ENCODE measurements at places on chromosomes 5 and 9. TPM values are rescaled to one million over a fixed set of nuclear protein-coding genes. Genes with fewer than 3 reads are reported as not detected.

GRCh38 chr9:21789541-21790037 is 12.8 kb upstream of the MTAP start:
- DNase-seq: peak; percentile 86

DNA sequence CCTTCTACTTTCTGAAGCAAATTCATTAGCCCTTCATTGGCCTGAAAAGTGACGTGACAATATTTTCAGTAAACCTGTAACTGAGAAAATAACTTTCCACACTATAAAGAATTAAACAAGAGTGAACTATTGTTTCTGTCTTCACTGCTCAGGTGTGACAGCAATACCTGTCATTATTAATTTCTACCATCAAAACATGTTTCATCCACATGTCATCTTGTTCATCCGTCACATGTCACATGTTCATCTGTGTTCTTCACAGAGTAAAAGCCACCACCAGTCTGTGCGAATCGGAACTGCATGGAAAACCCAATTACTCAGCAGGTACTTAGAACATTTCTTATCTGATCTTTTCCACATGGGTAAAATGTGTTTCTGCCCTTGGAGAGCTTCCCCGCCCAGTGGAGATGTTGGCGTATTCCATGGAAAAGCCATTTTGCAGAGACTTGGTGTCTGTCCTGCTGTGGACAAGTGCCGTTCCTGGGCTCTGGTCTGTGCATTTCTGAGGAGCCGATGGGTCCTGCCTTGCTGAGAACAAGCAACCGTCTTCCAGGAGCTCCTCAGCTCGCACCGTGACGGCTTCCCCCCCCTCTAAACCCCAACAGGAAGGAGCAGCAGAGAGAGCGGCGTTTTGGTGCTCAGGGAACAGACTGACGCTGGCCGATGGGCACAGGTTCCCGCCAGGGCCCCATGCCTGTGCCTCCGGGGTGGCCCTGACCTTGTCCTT is 10.6 kb upstream of the EXOC3 start:
- DNase-seq: no peak

DNA sequence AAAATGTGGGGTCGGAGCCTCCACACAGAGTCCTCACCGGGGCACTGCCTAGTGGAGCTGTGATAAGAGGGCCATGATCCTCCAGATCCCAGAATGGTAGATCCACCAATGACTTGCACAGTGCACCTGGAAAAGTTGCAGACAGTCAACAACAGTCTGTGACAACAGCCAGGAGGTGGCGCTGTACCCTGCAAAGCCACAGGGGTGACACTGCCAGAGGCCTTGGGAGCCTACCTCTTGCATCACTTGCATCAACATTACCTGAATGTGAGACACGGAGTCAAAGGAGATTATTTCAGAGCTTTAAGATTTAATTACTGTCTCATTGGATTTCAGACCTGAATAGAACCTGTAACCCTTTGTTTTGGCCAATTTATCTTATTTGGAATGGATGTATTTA is 614.1 kb upstream of the CDH9 start:
- peak; percentile 27 for DNase-seq

DNA sequence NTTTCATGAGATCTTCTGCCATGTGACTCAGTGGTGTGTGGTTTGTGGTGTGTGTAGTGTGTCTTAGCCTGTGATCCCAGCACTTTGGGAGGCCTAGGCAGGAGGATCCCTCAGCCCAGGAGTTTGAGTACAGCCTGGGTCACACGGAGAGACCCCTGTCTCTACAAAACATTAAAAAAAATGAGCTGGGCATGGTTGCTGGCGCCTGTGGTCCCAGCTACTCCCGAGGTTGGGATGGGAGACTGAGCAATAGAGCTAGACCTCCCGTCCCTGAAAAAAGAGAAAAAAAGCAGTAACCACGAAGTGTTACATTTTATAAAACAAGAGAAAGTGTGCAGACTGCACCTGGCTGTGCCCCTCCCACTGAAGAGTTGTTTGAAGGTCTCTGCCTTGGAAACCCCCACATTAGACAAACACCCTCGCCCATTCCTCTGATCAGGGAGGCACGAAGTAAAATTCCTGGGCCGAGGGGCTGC is 21.2 kb upstream of the RNU6ATAC start:
- DNase-seq: no peak

DNA sequence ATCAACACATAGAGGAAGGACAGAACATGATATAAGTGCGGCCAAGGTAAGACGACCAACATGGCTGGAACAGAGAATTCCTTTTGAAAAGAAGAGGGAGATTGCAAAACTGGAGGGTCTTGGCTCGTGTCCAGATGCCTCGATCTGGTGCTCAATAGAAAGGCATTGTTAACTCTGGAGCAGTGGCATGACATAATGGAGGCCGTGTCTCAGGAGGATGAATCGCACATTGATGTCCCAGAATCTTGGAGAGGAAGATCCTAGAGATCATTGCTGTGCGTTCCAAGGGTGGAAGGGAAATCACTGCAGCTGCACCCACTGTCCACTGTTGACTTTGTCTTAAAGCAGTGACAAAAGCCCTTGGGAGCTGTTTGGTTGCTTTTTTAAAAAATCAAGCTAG is 30.9 kb downstream of the GRAMD2B start:
- no peak for DNase-seq

FGFR4 gene
- total RNA-seq: 8.2 TPM

All from neural progenitor cell (in vitro differentiated cells).